B cell (primary cell): ENCODE measurements at places on chromosomes 4 and X. TPM values are rescaled to one million over a fixed set of nuclear protein-coding genes. Genes with fewer than 3 reads are reported as not detected.

DNA sequence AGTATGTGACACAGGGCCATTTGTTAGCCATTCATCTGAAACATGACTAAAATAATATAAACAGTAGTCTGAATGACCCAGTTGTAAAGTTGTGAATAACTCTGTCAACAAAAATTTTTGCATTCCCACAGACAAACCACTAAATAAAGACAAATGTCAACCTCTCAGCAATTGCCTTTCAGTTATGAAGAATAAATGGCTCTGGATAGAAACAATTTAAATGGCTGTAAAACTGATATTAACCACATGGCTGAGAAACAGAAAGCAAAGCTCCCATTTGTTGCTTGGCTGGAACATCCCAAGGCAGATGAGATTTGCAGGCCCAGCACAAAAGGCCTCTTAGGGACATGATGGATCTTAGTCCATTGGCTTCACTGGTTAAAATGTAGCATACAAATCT, 296.3 kb downstream of the GALNTL6 start:
- DNase-seq, result no peak

DNA sequence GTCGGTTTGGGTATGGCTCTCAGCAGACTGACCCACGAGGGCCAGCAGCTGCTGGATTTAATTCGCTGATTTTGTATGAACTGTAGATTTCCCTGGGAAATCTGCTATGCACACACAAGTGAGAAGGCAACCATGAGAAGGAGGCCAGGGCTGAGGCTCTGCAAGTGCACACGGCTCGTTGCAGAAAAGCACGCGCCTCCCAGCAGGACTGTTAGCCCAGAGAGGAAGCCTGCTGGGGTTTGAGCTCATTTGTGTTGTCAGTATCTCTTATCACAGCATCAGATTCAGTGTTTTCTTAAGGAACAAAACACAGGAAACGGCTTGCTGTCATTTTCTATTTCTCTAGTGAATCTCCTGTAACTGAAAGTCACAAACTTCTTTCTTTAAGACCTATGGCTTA, 296.2 kb upstream of the FAT1 start:
- no peak for DNase-seq

DNA sequence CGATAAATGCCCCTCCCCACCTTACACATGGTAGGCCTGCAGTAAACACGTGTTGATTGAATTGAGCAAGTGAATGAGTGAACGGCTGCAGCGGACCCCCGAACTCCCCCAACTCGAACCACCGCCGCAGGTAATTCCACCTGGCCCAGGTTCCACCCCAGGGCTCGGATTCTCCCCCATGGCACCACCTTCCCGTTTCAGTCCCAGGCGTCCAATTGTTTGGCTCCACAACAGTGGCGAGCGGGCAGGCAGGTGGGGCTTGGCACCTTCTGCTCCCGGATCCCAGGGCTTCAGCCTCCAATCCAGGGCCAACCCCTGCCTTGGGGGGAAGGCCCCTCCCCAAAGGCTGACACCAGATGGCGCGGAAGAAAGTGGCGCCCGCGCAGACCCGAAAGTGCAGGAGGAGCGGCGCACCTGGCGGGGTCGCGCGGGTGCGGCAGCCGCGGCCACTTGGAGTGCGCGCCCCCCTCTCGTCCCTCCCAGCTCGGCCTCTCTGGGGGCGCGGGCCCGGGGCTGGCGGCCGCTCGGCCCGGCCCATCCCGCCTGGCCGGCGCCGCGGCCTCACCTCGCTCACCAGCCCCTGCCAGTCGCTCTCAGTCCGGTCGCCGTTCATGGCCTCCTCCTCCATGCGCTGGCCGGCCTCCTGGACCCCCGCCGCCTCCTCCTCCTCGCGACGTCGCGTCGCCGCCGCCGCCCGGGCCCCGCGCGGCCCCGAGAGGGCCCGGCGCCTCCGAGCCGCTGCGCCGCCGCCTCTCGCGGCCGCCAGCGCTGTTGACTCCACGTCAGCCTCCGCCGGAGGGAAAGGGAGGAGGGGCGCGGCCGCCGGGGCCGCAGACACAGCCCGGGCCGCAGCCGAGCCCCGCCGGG, at the start of gene CCDC149:
CCDC149 (minus strand) TSS at position 791 of the 867 bp plus-strand sequence; CDS start at position 613, 178 bp downstream.
- DNase-seq, result no peak

GRCh38 chrX:55135171-55135570, 46.4 kb downstream of the PAGE2 start:
- DNase-seq, result peak; percentile 20

GRCh38 chrX:9122519-9123245, 88.8 kb upstream of the FAM9B start:
- no peak for DNase-seq

GRCh38 chr4:73259571-73260090, 1.0 kb upstream of the ANKRD17 start:
- no peak for DNase-seq

The GPR50 gene
- not detected in 2 replicates for polyA plus RNA-seq
